ENCODE measurements at places on chromosomes 13 and 19.

GRCh38 chr13:39768962-39769361, 113.5 kb downstream of the COG6 start:
- DNase-seq, result no peak

DNA sequence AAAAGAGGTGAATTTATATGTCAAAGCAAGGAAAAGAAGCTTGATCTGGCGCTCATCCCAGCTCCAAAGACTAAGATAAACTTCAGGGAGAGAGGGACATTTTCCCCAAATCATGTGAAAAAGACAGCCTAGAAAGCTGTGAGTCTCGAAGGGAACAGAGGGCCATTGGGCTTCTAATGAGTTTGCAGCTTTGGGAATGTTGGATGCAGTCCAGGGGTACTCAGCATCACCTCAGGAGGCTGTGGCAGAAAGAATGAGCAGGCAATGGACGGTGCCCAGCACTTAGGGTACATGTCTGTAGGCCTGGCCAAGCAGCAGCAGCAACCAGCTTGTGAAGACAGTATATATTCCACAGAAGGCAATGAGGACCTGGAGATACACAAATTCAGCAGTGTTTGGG, 25.7 kb upstream of the WASF3 start:
- DNase-seq, result no peak

DNA sequence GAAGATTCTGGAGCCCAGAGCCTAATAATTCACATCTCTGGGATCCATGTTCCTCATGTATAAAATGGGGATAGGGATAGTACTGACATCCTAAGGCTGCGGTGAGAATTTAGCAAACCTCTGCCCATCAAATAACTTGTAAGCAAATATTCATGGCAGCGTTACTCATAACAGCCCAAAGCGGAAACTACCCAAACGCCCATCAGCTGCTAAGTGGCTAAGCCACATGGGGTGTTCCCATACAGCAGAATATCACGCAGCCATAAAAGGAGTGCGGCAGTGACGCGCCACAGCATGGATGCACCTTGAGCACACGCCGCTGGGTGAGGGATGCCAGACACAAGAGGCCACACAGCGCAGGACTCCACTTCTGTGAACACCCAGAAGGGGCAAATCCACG, 19.7 kb downstream of the VRK3 start:
- DNase-seq, result no peak

DNA sequence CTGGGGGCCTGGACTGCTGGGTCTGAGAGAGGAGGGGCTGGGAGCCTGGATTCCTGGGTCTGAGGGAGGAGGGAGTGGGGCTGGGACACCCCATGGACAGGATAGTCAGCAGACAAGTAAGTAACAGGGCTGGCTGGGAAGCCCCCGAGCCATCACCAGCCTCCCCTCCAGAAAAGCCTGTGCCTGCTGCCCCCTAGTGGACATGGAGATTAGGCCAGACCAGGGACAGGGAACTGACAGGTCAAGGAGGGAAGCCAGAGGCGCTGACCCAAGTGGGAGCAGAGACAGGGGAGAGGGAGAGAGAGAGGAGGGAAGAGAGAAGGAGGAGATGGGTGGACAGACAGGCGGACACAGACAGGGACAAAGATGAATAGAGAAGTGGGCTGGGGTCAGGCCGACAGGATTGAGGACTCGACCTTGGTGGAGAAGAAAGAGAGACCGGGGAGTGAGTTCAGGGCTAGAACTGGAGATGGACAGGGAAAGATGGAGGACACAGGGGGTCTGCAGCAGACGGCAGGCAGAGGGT, 6.7 kb upstream of the ERFL start:
- DNase-seq, result peak; percentile 73

DNA sequence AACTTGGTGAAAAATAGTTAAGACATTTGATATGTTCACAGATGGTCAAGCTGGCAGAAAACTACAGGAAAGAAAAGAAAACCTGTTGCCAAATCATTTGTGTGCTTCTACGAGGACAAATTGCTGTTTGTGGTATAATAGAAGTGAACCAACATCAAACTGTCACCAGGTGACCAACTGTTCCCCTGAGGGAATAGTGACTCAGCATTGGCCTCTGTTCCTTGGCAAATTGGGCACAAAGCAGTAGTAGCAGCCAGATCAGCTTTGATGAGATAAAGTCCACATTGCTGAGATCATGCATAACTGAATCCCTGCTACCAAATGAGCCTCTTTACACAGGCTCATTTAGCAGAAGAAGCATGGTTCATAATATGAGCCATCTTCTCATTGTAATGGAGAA, 103.5 kb downstream of the POSTN start:
- no peak for DNase-seq

GRCh38 chr13:59424661-59425060, 739.1 kb downstream of the DIAPH3 start:
- no peak for DNase-seq

DNA sequence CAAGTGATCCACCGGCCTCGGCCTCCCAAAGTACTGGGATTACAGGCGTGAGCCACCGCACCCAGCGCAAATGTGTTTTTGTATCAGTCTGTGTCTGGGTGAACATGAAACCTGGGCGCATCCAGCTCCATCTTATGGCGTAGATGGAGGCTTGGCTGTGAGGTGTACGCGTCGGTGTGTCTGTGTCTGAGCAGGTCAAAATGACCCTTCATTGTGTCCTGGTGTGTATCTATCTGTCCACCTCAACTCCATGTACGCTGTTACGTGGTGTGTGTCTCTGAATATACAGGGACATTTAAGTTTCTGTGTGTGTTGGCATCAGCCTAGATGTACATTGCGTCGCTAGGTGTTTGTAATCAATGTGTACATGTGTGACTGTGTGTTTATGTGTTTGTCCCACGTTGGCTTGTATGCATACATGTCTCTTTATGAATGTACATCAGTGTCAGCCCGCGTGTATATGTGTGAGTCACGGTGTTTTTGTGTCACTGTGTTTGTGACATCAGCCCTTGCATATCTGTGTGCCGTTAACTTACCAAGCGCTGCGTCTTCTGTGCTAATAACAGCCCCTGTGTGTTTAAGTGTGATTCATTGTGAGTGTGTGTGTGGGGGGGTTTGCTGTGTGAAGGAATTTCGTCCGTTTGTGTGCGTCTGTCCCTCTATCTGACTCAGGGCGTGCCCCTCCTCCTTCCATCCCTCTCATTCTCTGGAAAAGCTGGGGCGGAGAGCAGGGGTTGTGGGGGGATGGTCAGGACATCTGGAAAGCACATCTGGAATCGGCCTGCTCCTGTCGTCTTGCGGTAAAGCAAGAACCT, 6.4 kb downstream of the AXL start:
- peak; percentile 33 for DNase-seq

GRCh38 chr13:75700552-75700951, 64.4 kb downstream of the LMO7 start:
- DNase-seq, result no peak

DNA sequence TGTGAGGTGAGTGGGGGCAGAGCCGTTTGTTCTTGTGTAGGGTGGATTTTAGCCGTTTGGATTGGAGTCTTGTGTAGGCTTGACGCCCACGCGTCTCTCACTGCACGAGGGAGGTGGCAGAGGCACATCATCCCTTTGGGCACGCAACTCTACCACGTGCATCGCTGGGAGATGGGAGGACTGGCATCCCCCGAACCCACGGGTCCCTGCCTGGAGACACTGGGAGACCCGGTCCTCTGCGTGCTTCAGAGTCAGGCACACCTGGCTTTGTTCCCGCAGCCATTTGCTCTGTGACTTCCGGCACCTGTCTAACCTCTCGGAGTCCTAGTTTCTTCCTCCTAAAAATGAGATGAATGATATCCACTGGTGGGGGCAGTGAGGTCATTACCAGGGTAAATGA, 6.4 kb downstream of the ARHGEF7 start:
- DNase-seq, result no peak

GRCh38 chr13:40192858-40193257, 473.6 kb downstream of the FOXO1 start:
- DNase-seq, result no peak

DNA sequence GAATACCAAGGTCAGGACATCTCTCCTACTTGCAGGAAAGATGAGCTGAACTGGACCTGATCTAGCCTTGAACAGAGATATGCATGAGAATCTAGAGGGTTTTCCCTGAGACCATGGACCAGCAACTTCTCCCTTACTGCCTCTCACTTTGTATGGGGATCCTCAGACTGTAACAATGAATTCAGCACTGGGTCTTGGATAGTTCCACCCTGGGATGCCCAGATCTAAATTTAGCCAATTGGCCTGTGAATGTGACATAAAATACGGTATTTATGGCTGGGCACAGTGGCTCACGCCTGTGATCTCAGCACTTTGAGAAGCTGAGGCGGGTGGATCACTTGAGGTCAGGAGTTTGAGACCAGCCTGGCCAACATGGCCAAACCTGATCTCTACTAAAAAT, 15.3 kb upstream of the LILRA2 start:
- no peak for DNase-seq

DNA sequence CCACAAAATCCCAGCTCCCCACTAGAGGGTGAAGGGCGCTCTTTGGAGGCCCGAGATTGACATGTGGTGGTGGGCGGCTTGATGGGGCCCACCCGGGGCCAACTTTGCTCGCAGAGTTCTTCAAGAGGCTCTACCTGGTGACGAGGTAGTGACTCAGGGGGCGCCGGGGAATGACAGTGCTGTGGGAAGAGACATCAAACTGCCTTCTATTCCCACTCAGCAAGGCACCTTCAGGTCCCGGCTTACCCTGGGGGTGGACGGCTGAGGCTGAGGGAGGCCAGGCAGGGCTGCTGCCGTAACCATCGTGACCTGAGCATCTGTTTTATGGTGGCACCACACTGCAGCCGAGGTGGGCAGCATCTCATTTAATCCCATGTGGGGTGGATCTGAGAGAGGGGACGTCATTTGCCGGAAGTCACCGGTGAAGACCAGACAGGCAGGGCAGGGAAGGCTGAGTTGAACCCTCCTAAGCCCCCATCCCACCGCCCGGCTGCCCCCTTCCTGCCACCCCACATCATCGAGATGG, 1.6 kb downstream of the LINGO3 start:
- DNase-seq, result no peak

GRCh38 chr13:35675651-35676050, 199.2 kb upstream of the MAB21L1 start:
- DNase-seq, result no peak

- DNase-seq, result no peak
These were observed 502.7 kb downstream of the FGF9 start for GRCh38 chr13:22173610-22174009.

DNA sequence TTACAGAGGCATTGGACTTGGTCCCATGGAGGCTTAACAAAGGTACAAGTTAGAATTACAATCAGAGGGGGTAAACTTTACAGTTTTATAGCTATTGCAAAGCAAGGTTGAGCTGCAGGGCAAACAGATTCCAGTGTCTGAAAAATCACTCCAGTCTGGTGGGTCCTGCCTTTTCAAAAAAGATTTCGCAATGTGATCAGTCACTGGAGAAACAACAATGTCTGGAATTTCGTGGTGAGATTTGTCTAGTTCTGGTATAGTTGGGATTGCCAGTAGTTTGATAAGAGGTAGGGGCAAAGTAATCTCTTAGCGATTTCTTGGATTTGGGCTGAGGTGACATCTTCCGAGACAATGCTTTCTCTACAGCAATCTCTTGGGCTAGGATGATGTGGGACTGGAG, 1198.2 kb upstream of the PCDH9 start:
- no peak for DNase-seq

DNA sequence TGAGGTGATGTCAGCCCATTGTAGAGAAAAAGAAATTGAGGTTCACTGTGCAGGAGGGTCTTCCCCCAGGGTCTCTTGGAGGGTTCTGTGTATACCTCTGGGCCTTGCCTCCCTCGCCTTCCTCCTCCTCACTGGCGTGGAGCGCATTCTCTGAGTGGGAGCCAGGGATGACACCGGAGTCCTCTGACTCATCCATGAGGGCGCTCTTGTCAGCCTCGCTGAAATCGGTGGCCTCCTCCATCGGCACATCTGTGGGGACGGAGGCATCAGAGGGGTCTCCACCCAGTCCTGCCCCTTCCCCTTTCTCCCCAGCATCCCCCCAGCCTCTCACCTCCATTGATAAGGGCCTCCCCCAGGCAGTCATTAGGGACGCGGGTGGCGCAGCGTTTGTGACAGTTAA, 16.2 kb downstream of the PRKD2 start:
- DNase-seq, result no peak

GRCh38 chr13:45882626-45883025, 31.1 kb upstream of the SIAH3 start:
- DNase-seq, result no peak

DNA sequence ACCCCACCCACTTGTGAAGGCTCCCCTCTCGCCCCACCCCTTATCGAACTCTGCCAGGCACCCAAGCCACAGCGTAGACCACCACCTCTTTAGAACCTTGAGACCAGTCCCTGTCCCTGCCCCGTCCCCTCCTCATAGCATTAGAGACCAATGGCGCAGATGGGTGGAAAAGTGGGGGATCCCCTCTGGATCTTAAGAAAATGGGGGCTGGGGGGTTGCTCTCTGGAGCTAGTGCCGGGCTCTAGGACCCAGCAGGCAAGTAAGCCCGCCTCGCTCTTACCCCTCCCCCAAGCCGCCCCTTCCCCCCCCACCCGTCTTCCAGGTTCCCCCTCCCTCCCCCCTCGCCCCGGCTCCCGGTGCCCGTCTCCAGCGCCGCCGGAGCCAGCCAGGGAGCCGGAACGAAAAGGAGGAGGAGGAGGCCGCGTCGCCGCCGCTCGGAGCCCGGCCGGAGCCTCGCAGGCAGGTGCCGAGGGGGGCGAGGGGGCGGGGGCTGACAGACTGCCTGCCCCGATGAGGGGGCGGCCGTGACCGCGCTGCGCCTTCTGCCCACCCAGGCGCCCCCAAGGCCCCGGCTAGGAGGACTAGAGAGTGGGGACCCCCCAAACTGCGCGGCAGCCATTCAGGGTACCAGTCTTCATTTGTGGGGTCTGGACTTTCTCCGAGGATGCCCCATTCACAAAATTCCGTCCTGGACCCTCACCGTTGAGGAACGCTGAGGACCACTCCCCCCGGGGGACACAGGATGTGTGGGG, at the start of gene SPRED3:
TSS of gene SPRED3 (plus strand) at position 349 of the 752 bp plus-strand sequence. CDS start 1,606 bp downstream, outside the sequence.
- DNase-seq, result no peak

DNA sequence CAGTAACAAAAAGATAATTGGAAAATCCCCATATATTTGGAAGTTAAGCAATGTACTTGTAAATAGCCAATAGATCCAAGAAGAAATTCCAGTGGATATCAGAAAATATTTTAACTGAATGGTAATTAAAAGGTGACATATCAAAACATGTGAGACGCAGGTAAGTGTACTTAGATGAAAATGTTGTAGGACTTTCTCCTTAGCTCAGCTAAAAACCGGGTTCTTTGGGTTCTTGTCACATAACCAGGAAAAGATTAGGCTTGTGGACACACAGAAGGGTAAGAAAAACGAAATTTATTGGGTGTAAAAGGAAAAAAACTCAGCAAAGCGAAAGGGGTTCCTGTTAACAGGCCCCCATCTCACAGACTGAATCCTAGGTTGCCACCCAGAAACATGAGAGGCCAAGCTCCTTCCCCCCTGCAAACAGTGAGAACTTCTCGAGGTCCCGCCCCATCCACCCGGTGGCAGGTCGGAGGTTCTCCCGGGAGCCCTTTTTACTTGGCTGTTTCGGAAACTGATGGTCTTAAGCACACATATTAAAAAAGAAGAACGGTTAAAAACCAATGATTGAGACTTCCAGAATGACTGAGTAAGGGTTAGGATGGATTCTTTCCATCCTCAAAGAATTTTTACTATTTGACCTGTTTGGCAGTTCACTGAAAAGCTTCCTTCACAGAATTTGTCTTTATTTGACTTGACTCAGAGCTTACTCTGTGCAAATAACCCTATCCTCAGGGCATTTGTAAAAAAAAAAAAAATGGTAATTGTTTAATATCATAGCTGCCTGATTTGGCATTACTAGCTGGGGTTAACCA, 3.1 kb upstream of the CCDC70 start:
- DNase-seq, result no peak

- no peak for DNase-seq
These were observed 29.5 kb upstream of the CEBPG start for GRCh38 chr19:33343859-33344572.

- DNase-seq, result peak; percentile 82
These were observed 14.0 kb upstream of the TUBB4A start for GRCh38 chr19:6516018-6516658.

Data from erythroblast (primary cell).